NCI-H345 (cell line): ENCODE measurements at places on chromosomes 1 and 21.

GRCh38 chr21:41840880-41841279, 38.3 kb downstream of the PRDM15 start:
- DNase-seq = no peak

DNA sequence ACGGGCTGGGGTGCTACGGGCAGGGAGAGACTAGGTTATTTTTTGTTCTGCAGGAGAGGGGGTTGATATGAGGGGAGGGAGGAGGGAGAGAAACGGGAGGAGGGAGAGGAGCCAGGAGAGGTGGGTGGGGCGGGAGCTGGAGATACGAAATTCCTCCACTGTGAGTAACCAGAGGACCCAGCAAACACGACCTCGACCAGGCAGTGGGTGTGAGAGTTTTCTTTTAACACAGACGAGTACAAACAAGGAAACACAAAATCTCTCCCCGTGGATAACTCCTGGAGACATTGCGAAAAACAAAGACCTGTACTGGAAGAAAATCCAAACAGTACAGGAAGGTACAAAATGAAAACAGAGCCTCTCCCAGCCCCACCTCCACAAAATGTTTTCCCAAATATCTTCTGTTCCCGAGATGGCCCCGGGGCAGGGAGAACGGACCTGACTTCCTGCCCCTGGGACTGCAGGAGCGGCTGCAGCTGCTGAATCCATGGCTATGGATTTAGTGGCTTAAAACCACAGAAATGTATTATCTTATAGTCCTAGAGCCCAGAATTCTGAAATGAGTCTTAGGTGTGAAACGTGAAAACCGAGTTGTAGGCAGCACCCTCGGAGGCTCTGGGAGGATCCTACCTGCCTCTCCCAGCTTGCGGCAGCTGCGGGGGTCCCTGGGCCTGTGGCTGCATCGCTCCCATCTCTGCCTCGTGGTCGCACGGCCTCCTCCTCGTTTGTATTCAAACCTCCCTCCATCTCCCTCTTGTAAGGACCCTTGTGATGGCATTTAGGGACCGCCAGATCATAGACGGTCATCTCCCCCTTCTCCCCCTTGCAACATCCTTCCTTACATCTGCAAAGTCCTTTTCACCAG, 82.2 kb downstream of the RIPK4 start:
- DNase-seq = no peak

- no peak for DNase-seq
Observed at GRCh38 chr1:234140388-234140787, 232.9 kb upstream of the COA6 start.

- no peak for DNase-seq
Observed at GRCh38 chr1:153752571-153753195, 22.5 kb upstream of the SLC27A3 start.

- peak; percentile 34 for DNase-seq
Observed at GRCh38 chr1:41394959-41395956, 34.0 kb downstream of the FOXO6 start.

DNA sequence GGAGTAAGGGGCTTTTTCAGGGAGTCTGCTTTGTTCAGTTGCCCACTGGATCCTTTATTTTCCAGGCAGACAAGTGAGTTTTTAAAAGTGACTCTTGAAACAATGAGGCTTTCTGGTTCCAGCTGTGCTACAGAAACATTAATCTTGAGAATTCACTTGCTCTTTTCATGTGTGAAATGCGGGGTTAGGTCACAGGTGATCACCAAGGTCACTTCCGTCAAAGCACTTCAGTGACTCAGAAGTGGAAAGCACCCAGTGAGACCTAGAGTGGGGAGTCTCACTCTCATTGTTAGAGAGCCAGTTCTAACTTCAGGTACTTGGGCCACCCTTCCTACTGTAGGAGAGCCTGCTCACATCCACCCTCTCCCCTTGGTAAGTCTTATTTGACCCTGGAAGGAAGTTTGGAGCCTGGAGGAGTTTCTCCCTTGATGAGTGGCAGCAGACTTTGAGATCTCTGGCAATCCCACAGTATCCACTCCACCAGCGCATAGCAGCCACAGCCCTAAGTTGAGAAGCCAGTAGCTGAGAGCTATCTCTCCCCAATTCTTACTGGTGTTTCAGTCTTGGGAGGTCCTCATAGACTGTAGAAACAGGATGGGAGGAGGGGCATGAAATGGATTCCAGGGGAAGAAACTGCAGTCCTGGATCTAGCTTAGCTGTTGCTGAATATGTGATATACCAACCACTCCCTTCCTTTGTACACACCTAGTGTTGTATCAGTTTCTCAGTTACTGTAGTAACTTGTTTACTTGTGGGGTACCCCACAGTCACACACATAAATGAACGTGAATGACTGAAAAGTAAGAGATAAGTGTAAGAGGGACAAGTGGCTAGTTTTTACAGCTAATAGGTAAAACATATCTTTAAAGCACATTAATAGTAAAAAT, 3.1 kb downstream of the TACSTD2 start:
- DNase-seq = no peak

DNA sequence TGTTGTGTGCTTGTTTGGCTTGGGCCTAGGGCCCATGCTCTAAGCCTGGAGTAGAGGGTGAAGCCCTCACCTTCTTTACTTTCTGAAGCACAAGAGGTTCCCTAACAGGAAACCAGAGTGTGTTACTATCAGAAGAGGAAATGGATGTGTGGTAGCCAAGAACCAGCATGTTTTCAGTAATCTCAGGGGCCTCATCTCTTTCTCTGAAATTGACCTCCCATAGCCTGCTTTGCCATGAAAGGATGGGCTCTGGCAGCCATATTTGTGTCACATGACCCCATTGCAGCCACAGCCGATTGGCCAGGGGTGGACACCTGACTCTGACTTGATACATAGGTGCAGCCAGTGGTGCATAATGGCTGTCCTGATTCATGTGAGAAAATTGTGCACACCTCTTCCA, 18.6 kb downstream of the A3GALT2 start:
- DNase-seq = no peak
